Pancreas (tissue), 10 donors: ENCODE measurements at places on chromosomes 4 and X. TPM values are rescaled to one million over a fixed set of nuclear protein-coding genes. Genes with fewer than 3 reads are reported as not detected.

VSIG4 gene
- polyA plus RNA-seq: 4.2 TPM

EGF gene
- 12.8 TPM for polyA plus RNA-seq

ENPP6 gene
- polyA plus RNA-seq: 0.34 TPM

GAB3 gene
- polyA plus RNA-seq: 1.2 TPM

AKAP4 gene
- polyA plus RNA-seq: not detected

PITX2 gene
- not detected for polyA plus RNA-seq

DNA sequence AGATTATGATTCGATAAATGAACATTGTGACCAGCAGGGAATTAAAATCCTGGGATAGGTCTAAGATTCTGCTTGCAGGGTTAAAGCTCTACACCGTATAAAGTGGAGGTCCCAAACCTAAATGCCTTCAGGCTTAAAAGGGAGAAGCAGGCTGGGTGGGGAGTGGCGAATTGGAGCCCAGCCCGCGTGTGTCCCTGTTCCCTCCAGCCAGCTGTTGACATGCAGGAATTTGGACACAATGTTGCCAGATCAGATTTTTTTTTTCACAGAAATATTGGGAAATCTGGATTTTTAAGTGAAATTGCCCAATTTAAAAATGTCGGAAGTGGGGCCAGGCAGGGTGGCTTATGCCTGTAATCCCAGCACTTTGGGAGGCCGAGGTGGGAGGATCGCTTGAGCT, 60.5 kb downstream of the ELF4 start:
- no peak for DNase-seq

- no peak for DNase-seq
Measured at GRCh38 chrX:18885328-18886004, 98.4 kb downstream of the PHKA2 start.

- DNase-seq: no peak
Measured at GRCh38 chr4:85571008-85571407, 96.1 kb downstream of the ARHGAP24 start.

DNA sequence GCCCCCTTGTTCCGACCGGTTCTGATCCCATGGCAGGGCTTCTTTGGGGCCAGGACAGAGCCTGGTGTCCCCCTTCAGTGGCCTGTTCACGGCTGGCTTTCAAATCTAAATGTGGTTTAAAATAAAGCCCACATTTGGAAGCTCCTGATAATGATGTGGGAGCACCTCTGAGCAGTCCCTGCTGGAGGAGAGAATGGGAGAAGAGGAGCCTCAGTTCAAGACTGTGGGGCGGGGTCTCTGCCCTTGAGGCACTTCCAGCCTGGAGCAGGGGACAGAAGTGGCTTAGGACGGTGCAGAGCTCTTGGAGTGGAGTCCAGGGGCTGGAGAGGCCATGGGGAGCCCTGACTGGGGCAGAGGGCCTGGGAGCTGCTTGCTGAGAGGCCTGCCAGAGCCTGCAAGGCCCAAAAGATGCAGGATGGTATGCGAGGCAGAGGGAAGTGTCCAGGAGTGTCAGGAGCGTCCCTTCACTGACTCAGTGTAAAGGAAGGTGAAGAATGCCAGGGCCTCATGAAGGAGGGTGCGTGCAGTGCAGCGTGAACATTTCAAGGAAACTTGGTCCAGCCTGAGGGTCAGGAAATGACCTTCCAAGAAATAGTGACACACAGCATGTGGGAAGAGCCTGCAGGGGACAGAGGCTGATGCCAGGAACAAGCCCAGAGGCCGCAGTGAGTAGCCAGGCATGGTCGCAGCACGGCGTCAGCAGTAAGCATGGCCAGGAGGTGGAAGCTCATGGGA, 21.1 kb upstream of the TADA2B start:
- DNase-seq: no peak
